ENCODE measurements at places on chromosomes 2 and 18.

- no peak for DNase-seq
These were observed 70.5 kb downstream of the CSRNP3 start for GRCh38 chr2:165539985-165540384.

GRCh38 chr18:4870177-4870773 is 326.8 kb downstream of the AKAIN1 start:
- DNase-seq, result no peak

- DNase-seq, result peak; percentile 45
These were observed 96.5 kb downstream of the EPB41L5 start for GRCh38 chr2:120109186-120110061.

DNA sequence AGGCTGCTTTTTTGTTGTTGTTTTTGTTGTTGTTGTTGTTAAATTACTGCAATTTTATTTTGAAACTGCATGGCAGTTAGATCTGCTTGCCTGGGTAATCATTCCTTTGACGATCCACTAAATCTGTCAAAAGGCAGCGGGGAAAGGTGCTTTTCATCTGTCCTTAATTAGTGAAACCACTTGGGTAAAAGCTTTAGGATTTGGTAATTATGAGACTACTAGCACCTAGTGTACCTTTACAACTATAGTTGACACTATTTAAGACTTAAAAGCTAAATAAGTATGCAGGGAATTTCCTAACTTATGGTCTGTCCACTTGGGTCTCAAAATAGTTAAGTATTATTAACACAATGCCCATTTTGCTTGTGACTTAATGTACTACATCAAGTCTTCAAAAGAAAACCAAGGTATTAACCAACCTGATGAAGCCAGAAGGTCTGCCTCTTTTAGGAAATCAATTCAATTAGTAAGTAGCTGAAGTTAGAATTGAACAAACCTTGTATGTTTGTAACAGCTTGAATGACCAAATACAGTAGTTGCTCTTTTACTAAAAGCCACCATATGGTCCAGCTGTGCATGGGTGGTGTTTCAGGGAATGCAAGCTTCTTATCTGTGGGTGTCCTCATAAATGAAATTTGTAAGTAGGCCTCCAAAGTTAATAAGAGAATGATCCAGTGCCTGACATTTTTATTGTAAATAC is 44.8 kb downstream of the NAB1 start:
- DNase-seq, result no peak

DNA sequence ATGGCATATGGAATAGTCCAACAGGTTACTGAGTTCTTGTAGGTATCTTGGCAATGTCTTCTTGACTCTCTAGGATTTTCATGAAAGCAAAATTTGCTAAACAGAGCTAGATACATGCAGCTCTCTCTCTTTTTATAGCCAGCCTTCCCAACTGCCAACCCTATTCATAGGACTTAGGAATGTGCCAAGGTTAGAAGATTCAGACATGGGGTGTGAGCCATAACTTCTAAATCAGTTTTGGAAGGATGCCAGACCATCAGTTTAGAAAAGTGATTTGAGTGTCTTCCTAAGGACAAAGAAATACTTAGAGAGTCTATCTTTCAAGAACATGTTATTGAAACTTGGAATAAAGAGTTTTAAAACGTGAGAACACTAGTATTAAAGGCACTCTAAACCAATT is 619.5 kb upstream of the FANCL start:
- DNase-seq, result no peak
